Heart right ventricle (tissue), 16 donors: ENCODE measurements at places on chromosomes 4 and X.

DNA sequence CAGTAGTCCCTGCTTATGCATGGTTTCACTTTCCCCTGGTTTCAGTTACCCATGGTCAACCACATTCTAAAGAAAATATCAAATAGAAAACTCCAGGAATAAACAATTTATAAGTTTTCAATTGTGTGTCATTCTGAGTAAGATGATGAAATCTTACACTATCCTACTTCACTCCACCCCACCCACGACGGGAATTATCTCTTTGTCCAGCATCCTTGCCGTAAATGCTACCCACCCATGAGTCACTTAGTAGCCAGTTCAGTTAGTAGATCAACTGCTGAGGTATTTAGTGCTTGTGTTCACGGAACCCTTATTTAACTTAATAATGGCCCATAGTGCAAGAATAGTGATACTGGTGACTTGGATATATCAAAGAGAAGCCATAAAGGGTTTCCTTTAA is 91.4 kb downstream of the KLHL13 start:
- no peak for DNase-seq

DNA sequence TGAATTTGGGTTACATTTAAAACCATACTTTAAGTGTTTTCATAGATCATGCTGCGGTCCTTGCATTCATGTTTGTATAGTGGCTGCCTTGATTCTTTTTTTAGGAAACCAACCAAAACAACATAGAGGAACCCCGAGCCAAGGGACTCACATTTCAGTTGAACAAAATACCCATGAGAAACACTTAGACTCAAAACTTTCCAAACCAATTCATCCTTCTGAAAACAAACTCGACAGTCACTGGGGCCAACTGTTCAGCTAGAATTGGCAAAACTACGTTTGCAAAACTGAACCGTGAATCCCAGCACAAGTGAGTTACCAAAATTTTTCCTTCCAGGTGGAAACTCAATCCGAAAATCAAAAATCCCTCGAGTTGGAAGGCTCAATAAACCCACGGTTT is 1.4 kb downstream of the ADGRA3 start:
- DNase-seq = no peak

GRCh38 chr4:55116450-55116849 is 8.9 kb downstream of the KDR start:
- DNase-seq = no peak

GRCh38 chr4:2825740-2826139 is 17.9 kb upstream of the ADD1 start:
- peak; percentile 48 for DNase-seq

DNA sequence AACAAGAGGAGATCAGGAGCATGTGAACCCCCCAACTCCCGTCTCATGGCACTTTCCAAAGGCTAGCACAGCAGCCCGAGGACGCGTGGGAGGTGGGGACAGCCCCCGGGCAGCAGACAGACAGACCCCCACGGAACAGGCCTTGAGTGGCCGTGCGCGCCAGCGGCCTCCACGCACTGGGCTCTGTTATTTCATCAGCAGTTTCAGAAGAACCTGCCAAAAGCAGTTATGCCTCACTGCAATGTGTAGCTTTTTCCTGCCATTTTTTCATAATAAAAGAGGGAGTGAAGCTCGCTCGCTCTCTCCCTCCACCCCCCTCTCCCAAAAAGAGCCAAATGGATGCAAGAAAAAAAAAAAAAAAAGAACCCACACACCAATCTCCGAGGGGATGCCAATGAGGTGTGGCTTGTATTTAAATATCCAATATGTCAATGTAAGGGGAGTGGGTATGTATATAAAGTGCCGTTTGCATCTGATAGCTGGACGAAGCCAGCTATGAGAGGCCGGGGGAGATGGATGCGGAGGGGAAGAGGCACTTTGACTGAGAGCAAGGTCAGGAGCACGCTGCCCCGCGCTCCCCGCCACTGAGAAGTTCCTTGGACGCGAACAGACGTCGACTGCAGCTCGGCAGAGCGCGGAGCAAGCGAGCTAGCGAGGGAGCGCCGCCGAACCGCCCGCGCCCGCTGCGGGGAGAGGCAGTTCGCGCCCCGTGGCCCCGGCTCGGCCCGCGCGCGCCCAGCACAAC is at the start of gene FGF16:
Gene FGF16 (plus strand): TSS at position 482 of the 745 bp plus-strand sequence. CDS start 286 bp downstream, outside the sequence.
- DNase-seq = peak; percentile 18

DNA sequence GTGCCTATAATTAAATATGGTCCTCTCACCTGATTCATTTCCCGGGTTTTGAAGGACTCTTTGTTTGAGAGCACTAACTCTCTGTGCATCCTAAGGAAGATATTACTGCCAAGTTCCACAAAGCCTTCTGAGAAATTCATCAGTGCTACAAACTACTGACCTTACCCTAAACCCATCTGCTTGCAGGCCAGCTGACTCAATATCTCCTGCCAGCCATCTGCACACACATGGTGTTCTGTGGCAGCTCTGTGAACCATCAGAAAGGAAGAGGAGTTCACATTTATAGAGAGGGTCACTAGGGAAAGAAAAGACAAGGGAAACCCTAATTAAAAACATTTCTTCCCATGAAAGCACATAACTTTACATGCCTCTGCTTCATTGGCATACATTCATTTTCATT is 156.7 kb downstream of the ATP10D start:
- no peak for DNase-seq

GRCh38 chr4:73707269-73707875 is 33.0 kb upstream of the CXCL8 start:
- DNase-seq = no peak

DNA sequence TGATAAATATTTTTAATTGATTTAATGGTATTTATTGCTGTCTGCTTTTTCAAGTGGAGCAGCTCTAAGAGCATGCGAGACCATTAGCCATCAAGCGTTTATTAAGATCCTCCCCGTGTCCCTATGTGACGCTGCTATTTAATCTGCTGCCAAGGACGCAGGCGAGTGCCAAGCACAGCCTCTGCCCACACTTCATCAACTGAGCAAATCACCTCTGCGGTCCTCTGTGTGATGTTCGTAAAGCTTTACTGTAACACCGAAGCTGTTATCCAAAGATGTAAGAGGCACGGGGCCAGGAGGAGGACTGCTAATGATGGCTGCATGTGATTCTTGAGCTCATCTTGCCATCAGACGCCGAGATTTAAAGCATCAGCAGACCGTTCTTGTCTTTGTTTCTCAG is 79.5 kb downstream of the STOX2 start:
- DNase-seq = peak; percentile 52

DNA sequence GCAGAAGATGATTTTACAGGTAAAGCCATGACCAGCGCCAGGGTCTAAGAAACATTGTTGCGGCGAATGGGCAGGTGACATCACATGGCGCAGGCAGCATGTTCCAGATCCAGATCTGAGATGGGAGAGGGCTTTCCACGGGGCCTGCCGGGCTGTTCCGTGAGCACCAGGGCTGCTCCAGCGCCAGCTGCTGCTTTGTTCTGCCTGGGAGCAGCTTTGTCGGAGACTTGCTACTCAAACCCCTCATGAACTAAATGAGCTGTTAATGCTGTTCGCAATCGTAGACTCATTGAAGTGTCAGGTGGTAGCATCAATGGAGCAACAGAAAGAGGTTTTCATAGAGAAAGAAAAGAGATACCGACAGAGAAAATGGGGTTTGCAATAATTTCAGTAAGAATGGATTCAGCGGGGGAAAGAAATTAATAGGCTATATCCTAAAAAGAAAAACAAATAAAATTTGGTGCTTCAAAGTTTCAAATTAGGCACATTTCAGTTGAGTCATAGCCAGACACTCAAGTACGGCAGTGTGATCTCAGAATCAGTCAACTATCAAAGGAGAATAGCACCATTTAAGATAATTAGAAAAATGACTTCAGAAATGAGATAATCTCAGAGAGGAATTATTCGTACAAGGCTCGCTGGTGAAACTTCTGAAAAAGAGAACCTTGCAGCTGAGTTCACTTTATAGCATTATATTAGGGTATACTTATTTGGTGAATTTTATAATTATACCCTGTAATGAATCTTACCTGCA is 23.9 kb downstream of the SORBS2 start:
- no peak for DNase-seq

GRCh38 chr4:52028970-52029369 is 8.8 kb upstream of the LRRC66 start:
- no peak for DNase-seq

GRCh38 chrX:1521459-1521956 is 15.5 kb downstream of the P2RY8 start:
- DNase-seq = no peak

DNA sequence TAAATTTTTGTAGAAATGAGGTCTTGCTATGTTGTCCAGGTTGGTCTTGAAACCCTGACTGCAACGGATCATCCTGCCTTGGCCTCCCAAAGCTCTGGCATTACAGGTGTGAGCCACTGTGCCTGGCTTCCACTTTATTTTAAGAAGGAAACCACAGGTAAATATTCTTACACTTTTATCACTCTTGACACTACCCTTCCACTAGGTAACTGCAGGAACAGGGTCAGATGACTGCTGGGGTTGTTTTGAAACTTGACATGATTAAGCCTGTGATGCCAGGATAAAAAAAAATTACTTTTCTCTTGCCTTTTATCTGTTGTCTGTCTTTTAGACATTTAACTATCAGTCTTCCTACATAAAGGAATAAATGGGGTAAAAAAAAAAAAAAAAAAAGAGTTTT is 43.5 kb downstream of the COQ2 start:
- DNase-seq = no peak

GRCh38 chr4:24743927-24744326 is 51.4 kb upstream of the SOD3 start:
- DNase-seq = no peak

GRCh38 chr4:169663831-169664230 is 43.5 kb downstream of the CLCN3 start:
- DNase-seq = no peak

GRCh38 chr4:68987007-68987406 is 35.4 kb upstream of the UGT2A3 start:
- DNase-seq = no peak

GRCh38 chr4:69936566-69936965 is 5.7 kb downstream of the CSN1S1 start:
- no peak for DNase-seq

DNA sequence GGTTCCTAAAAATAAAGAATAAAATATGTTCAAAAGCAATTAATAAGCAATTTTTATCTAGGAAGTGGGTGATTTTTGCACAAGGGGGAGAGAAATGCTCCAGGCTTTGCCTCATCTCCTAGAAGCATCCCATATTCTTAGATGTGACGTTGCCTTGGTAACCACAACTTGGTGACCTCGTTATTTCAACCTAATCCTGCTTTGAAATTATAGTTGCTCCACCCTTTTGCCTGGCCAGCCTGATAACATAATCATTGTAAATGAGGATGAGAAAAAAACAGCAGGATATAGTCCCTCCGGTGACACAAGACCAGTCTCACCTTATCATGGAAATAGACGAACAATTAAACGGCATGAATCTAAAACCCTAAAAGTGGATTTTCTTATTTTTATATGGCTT is 194.4 kb downstream of the QDPR start:
- no peak for DNase-seq

GRCh38 chrX:78140206-78140605 is 756 bp upstream of the TAF9B start:
- no peak for DNase-seq

- DNase-seq = no peak
These were observed 70.8 kb upstream of the FREM3 start for GRCh38 chr4:143771269-143771668.

- peak; percentile 74 for DNase-seq
These were observed 657 bp upstream of the ANKRD50 start for GRCh38 chr4:124713185-124713592.

GRCh38 chrX:134683351-134684005 is 25.2 kb upstream of the PLAC1 start:
- no peak for DNase-seq

DNA sequence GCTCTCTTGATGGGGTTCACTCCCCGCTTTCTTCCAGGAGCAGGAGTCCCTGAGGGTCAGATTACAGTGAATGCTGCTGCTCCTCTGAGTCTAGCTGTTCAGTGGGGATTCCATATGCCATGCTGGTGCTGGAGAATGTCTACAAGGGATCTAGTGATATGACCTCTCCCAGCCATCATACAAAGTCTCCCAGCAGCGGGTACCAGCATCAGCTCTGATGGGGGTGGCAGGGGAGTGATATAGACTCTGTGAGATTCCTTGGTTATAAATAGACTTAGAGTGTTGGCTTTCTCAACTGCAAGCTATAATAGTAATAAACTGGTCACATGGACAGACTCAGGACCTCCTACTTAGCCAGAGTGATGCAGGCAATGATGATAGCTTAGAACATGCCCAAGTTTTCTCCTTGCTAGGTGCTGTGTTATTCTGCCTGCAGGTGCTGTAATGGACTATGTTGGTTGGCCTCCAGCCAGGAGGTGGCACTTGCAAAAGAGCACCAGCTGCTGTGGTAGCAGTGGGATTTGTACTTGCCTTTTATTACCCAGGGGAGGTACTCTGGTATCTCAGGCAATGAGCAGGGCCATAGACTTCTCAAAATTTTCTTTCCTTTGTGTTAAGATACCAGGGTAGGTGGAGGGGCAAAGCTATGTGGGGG is 202.9 kb downstream of the CHIC1 start:
- no peak for DNase-seq

DNA sequence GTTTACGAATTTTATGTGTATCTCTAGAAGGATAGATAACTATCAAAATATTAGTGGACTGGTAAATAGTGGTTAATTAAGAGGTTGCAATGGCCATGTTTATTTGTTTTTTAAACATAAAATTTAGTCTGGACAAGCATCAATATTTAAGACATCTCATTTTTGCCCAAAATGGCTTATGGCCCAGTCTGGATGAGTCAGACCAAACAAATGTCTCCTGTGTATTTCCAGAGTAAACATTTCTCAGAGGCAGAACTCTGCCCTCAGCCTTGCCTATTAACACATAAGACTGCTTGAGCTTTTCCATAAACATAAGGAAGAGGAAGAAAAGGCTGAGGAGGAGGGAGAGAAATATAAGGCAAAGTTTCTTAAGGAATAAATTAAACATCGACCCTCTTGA is 277.1 kb upstream of the DIAPH2 start:
- no peak for DNase-seq

GRCh38 chrX:10949541-10949940 is 161.6 kb upstream of the HCCS start:
- DNase-seq = no peak

DNA sequence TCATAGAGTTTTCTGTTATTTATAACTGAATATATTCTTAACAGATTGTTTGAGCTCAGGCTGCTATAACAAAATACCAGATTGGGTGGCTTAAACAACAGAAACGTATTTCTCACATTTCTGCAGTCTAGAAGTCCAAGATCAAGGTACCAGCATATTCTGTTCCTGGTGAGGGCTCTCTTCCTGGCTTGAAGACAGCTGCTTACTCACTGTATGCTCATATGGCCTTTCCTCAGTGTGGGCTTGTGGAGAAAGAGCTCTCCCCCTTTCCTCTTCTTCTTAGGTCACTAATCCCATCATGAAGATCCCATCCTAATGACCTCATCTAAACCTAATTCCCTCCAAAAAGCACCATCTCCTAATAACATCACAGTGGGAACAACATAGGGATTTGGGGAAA is 117.8 kb downstream of the RASGEF1B start:
- no peak for DNase-seq
